ENCODE measurements at places on chromosomes 2 and 18. TPM values are rescaled to one million over a fixed set of nuclear protein-coding genes. Genes with fewer than 3 reads are reported as not detected.

Gene CYTIP
- 0.27 TPM for total RNA-seq

Gene ABHD3
- total RNA-seq, result 11.7 TPM

Gene C2orf15
- 5.5 TPM for total RNA-seq

Gene NTSR2
- 1.7 TPM for total RNA-seq

Gene OSR1
- total RNA-seq, result 8.7 TPM

Gene PROKR1
- total RNA-seq, result 2.7 TPM

Gene TBR1
- total RNA-seq, result 0.64 TPM

Gene POTEE
- total RNA-seq, result 0.18 TPM

Gene RFX8
- 0.36 TPM for total RNA-seq

Gene TMEM247
- total RNA-seq, result not detected

Gene CAD
- total RNA-seq, result 23.7 TPM

Gene IGFBP5
- total RNA-seq, result 60.9 TPM

Gene MAB21L4
- total RNA-seq, result not detected

Gene RAMP1
- 4.6 TPM for total RNA-seq

Gene DNAJC5G
- total RNA-seq, result 1.3 TPM

Gene GLI2
- 8.9 TPM for total RNA-seq

Gene OLA1
- total RNA-seq, result 55.6 TPM
